ENCODE measurements at places on chromosomes 3 and 15.
A peak's percentile ranks its signal among the peaks of the same experiment; 100 is the strongest.

- peak; percentile 32 for DNase-seq
Observed at GRCh38 chr3:11335056-11335608, 62.9 kb downstream of the ATG7 start.

DNA sequence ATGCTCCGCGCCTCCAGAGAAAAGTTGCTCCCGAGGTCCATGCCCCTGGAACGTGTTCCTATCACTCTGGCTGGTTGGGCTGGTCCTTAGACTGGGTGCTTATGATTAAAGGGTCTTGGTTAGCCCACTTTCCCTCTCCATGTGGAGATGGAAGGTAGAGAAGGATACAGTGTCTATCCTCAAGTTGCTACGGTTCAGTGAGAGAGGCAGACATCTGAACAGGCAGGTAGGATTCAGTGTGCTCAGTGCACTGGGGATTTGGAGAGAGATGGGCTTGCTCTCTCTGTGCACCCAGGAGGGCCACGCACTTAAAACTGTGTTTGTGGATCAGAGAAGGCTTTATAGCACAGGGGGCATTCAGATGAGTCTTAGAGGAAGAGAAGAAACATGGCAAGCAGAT, 63.0 kb downstream of the RPL39L start:
- no peak for DNase-seq

DNA sequence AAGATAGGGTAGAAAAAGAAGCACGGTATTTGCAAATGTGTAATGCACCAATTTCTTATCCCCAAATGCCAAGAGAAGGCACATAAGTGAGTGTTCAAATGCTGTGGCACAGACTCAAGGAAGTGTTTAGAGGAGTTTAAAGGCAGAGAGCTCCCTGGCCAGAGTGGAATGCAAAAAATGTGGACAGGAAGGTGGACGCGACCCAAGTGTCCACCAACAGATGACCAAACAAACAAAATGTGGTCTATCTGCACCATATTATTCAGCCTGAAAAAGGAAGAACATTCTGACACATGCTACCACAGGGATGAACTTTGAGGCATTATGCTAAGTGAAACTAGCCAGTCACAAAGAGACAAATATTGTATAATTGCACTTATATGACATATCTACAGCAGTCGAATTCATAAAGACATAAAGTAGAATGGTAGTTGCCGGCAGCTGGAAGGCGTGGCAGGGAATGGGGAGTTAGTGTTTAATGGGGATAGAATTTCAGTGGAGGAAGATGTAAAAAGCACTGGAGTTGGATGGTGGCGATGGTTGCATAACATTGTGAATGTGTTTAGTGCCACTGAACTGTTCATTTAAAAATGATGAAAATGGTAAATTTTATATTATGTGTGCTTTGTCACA, 126.6 kb downstream of the SRGAP3 start:
- DNase-seq = no peak

DNA sequence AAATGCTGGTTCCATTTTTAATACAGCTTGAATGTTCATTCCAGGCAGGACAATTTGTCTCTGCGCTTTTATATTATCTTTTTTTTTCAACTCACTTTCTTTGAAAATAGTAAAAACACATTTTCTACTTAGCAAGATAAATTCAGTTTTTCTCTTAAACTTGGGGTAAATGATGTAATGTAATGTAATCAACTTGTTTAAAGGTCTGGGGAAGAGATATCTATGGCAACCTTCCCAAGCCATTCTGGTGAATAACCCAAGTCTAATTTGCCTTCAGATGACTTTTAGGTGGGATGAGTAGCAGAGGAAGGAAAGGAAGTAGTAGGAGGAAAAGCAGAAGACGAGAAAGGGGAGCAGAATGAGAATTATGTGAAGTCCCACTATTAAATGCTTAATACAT, 335.1 kb downstream of the SV2B start:
- no peak for DNase-seq

GRCh38 chr15:101433396-101433795, 56.1 kb downstream of the PCSK6 start:
- no peak for DNase-seq

DNA sequence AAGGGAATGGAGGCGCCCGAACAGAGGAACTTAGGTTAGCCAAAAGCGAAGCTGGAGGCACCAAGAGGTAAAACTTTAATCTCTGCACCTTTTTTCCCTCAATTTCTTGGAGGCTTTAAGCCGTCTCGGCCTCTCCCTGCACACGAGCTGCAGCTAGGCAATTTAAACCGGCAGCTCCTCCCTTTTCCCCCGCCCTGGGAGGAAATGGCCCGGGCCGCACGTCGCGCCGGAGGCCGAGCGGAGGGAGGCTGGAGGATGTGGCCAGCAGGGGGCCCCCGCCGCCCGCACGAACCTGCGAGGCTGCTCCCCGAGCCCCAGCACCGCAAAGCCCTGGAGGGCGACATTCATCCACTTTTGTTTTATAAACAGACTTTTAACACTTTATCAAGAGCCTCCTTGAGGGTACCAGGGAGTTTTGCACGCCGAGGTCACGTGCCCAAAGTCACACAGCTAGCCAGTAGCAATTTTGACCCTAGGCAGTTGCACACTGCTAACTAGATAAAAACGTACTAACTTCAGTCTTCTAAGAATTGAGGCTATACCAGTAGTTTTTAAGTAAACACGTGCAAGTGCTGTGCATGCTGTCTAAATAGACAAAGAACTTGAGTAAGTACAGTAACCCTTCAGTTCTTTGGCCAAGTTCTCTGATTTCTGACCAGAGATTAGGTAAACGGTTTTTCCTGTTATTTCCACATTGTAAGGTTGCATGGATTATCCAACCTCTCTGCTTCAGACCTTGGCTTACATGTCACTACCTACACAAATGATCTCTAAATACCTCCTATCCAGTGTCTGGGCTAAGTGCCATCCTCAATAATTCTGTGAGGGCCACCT, 668 bp upstream of the XXYLT1 start:
- peak; percentile 93 for DNase-seq

DNA sequence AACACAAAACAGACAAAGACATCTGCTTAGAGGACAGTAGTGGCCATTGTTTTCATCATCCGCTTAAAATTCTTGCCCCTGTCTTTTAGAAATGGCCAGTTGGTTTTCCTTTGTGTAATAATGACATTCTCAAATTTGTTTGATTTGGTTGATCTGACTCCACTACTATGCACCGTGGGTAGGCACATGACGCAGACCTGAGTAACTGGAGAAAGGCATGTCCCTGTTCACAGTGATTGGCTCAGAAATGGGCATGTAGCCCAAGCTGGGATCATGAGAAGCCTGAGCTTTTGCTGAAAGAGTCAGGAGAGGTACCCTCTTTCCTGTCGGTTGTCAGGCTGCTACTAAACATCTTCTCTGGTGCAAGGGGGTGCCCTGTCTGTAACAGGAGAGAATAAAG, 36.6 kb upstream of the MAGI1 start:
- peak; percentile 12 for DNase-seq

GRCh38 chr3:173529062-173529711, 131.6 kb downstream of the NLGN1 start:
- peak; percentile 41 for DNase-seq

- no peak for DNase-seq
Observed at GRCh38 chr3:125166599-125167136, 45.9 kb downstream of the SLC12A8 start.

DNA sequence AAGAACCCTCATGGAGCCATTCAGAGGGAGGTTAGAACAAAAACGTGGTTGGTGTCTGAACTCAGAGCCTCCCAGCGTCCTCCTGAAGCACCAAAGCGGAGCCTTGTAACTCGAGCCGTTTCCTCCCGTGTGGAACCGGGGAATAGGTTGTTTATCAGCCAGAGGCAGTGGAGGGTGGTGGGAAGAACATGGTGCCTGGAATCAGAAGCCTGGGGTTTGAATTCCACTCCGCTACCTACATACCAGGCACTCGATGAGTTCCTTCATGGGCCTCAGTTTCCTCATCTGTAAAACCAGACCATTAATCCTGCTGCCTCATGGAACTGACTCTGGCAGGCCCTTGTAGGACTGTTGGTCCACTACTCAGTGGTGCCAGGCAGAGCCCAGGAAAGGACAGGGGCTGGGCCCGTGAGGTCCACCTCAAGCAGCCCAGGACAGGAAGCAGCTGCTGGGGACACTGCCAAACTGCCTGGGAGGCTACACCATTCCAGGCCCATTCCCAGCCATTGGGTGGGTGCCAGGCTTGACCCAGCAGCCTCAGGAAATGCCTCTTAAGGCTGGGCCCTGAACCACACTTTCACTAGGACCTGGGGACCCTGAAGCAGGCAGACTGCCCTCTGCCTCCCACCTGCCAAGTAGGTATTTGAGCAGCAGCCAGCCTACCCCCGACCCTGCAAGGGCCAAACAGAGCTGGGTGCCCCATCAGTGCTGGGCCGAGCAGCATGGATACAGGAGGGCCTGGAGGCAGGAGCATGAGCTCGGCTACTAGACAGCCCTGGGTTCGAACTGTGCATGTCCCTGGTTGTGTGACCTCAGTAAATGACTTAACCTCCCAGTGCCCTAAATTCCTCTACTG, 33.4 kb downstream of the PRKCD start:
- no peak for DNase-seq

DNA sequence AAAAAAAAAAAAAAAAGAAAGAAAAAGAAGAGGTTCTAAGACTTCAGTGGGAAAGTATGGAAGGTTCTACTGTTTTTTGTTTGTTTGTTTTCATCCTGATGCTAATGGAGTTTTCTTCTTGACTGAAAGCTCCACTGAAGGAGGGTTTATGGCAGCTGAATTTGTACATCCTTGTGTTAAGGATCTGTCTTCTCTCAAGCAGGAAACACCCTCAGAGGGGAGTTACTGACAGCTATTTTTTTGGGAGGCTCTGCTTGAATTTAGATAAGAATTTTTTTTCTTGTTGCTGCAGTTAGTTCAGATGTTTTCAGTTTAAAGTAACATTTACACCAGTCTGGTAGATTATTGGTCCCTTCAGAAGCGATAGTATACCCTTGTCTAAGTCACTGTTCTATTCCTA, 325.3 kb downstream of the ROBO2 start:
- DNase-seq = no peak

- DNase-seq = no peak
Observed at GRCh38 chr3:39068556-39068955, 16.7 kb downstream of the WDR48 start.

- DNase-seq = peak; percentile 68
Observed at GRCh38 chr3:181329024-181329423, 339.5 kb upstream of the DNAJC19 start.

- DNase-seq = no peak
Observed at GRCh38 chr15:43911235-43911781, 84.5 kb downstream of the WDR76 start.

DNA sequence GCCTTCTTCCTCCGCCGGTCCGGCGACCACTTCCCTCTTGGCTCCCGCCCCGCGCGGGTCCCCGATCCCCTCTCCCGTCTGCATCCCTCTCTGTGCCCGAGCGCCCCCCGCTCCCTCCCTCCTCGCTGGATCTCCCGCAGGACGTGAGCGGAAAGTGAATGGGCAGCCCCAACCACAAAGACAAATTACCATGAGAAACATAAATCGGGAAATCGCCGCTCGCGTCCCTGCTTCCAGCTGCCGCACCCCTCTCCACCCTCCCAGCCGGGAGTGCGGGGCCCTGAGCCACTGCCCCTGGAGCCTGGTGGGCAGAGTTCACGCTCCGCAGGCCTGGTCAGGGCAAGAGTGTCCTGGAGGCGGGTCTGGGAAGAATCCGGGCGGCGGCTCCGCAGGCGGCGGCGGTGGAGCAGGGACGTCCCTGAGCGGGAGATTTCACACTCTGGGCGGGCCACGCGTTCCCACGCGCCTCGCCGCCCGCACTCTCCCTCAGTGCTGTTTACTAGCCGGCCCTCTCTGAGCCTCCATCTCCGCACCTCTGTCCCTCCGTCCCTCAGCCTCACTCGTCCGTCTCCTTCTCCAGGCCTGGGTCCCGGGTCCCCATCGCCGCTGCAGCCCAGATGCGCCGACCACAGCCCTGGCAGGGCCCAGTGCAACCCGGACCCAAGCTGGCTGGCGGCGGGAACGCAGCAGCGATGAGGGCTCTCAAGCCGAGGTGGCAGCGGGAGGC, 835 bp downstream of the SEMA5B start:
- DNase-seq = no peak

GRCh38 chr15:58043192-58043903, 22.2 kb downstream of the ALDH1A2 start:
- DNase-seq = peak; percentile 60

DNA sequence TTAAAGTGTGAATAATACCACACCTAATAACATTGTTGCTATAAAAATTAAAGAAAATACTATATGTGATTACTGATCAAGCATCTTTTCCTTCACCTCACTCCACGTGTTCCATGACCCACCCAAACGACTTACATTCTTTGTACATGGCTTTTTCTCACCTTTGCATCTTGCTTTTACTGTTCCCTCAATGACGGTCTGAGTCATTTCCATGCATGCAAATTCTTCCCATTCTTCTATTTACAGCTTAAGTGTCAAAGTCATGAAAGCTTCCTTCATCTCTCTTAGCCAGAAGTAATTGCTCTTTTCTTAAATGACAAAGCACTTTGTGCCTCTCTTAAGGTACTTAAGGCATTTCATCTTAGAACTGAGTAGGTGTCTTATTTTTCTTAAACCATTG, 64.0 kb downstream of the GREM1 start:
- no peak for DNase-seq

- DNase-seq = peak; percentile 88
Observed at GRCh38 chr3:69085833-69086722, 1.3 kb downstream of the ARL6IP5 start.

- no peak for DNase-seq
Observed at GRCh38 chr3:260898-261297, 64.3 kb downstream of the CHL1 start.

DNA sequence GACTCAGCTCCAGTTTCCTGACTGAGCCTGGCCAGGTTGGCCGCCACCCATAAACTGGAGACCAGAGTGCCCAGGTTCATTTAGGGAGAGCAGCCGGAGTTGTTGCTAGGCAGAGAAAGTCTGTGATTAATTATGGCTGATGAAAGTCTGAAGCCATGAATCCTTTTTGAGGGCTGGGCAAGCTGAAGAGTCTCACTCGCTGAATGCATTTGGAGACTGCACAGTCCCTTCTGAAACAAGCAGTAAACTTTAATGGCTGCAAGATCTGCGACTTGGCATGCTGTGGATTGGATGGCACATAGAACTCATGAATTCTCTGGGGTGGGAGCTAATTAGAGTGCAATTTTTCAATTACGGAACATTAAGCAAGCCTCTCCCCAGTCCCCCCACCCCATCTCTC, 282.1 kb downstream of the RPLP1 start:
- DNase-seq = no peak

- DNase-seq = no peak
Observed at GRCh38 chr3:130941793-130942192, 47.9 kb downstream of the ATP2C1 start.

DNA sequence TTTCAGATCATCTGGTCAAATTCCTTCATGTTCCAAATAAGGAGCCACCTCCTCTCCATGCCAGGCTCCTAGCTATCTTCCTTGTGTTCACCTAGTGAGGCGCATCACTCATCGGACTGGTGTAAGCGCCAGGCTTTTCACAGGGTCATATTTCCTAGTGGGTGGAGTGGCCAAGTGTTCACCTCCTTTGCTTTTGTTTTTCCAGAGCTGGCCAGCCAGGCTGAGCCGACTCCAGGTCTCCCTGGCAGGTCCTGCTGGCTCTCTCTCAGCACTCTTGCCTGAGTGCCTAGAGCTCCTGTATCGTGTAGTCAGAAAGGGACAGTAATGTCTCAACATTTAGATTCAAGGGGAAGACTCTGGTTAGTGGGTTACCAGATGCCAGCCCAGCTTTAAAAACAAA, 31.0 kb downstream of the HEG1 start:
- no peak for DNase-seq

GRCh38 chr3:187975561-187976364, 178.2 kb upstream of the LPP start:
- no peak for DNase-seq

Data from HAP-1 (cell line).